ENCODE measurements at places on chromosomes 6 and 20.

- DNase-seq = no peak
Observed at GRCh38 chr20:32988008-32988407, 16.2 kb downstream of the SUN5 start.

GRCh38 chr20:13174402-13174801 lies 46.7 kb upstream of the ISM1 start:
- no peak for DNase-seq

GRCh38 chr6:87465051-87465450 lies 7.7 kb upstream of the SLC35A1 start:
- no peak for DNase-seq

DNA sequence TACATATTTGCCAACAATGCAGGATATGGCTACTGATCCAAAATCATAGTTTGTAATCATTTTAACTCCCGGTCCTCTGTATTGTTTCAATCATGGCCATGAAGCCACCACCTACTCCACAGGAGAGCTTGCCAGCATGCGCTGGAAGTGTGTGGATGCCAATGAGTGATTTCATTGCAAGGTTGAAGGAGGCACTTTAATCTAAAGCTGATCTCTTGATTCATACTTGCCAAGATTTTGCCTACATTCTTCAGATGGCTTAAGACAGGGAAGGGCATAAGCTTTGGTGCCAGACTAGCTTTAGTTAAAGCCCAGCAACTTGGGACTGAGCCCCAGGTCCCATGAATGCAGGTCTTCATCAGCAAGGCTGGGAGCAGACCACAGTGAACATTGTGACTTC lies 58.8 kb downstream of the TPD52L1 start:
- DNase-seq = no peak

DNA sequence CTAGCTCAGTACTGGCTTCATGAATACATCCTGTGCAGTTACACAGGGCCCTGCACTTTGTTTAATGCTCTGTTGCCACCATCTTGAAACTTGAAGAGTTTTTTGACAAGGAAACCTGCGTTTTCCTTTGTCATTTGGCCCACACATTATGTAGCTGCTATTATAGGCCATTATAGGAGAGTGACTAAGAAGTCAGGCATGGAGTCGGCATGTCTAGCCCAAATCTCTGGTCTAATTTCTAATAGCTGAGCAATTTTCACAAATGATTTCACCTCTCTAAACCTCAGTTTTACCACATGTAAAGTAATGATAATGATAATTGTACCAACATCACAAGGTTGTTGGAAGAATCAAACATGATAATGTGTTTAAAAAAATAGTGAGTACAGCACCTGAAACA lies 67.1 kb upstream of the MYLIP start:
- no peak for DNase-seq

GRCh38 chr6:143185288-143185687 lies 124.6 kb downstream of the AIG1 start:
- no peak for DNase-seq
